SHP77 (cell line): ENCODE measurements at places on chromosomes 4 and X.

DNA sequence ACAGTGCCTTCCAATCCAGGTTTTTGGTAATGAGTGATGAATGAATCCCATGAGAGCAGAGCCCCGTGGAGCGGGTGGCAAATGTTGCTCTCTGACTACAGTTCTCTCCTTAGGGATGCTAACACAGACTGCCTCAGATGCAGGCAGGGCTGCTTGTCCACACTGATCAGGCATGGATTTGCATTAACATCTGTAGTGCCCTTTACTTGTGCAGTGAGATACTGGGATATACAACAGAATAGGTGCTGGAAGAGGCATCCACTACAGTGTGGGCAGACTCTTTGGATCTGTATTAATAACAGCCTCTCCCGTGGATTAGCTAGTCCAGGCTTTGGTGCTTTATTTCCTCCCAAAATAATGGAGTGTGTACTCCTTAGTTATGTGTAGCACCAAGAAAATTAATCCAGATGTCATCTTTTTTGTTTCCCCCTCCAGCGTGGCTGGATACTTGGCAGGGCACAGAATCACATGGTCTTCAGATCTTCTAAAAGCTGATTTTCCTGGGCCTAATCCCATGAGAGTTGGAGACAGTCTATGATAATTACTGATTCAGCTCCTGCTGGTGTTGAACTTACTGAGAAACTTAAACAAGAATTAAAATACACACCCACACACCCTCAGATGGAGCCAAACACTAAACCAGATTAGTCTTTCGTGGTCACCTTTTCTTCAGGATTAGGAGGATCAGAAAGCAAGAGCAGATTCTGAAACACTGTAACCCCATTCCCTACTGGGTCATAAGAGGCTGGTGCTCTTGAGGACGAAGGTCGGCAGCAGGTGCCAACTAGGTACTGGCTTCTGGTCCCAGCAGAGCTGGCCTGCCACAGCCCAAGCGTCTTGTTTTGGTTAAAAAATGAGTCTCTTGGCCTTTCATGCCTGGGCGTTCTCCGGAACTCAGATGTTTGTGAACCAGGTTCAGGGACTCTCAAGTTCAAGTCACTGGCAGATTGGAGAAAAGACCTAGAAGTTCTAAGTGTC is 23.1 kb upstream of the NAP1L5 start:
- no peak for DNase-seq

DNA sequence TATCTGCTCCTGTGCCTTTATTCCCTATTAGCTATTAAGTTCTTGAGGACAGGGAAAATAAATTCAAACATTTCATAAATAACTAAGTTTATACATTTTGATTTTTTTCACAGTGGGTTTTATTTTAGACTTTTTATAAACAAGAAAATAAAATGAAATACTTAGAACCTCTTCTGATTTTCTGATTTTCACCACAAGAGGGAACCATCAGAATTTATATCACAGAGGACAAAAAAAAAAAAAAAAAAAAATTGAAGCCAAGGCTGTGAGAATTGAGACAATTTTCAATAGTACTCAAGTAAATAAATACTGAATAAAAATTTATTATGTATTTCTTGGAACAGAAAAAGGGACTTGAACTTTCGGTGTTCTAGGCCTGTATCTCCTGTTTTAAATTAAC is 288.1 kb downstream of the SH3BGRL start:
- no peak for DNase-seq

DNA sequence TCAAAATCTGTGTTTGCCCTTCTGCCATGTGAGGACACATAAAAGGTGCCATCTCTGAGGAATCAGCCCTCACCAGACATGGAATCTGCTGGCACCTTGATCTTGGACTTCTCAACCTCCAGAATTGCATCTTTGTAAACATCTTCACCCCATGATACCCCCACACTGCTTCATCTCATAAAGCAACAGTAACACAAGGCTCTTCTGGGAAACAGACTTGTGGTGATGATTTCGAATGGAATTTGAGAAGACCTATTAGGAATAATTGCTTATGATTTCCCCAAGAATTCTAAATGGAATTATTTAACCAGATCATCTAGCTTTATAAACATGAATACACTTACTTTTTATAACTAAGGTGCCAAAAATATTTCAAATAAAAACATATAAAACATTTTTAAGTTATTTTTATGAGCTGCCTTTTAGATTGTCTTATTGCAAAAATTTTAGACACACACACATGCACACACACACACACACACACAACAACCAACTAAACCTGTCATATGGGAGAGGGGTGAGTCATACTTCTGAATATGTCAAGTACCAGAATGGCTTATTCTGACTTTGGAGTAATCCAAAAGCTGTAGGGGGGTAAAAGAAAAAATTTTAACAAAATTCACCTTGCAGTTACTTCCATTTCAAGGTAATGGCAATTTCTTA is 82.0 kb downstream of the USP46 start:
- DNase-seq: no peak

GRCh38 chr4:4416981-4417380 is 30.1 kb downstream of the NSG1 start:
- DNase-seq: no peak

DNA sequence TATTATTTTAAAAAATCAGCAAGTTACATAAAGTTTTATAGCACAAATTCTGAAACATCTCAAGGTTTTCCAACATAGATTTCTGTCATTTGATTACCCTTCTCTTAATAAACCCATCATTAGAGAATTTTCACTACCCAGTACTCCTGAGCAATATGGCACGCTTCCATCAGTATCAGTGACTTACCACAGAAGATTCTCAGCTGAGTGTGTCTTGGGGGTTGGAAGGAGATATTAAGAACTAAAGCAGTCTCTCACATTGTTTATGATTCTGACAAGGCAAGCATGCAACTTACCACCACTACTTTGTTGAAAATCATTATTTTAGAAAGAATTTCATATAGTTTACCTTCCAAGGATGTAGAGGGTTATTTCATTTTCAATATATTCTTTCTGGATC is 67.7 kb downstream of the INPP4B start:
- no peak for DNase-seq

DNA sequence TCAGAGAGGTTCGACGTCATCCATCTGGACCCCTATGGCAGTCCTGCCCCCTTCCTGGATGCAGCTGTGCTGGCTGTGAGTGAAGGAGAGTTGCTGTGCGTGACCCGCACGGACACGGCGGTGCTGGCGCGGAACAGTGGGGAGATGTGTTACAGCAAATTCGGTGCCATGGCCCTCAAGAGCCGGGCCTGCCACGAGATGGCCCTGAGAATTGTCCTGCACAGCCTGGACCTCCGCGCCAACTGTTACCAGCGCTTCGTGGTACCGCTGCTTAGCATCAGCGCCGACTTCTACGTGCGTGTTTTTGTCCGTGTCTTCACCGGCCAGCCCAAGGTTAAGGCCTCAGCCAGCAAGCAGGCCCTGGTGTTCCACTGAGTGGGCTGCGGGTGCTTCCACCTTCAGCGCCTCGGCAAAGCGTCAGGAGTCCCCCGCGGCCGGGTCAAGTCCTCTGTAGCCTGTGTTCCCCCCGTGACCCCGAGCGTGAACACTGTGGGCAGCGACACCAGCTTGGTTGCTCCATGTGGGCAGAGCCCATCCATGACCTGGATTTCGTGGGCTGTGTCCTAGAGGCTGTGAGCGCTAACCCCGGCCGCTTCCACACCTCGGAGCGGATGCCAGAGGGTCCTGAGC is 186.7 kb upstream of the SLITRK2 start:
- no peak for DNase-seq

- DNase-seq: no peak
These were observed 686.0 kb downstream of the ADGRL3 start for GRCh38 chr4:61886131-61886530.

GRCh38 chr4:24102621-24103020 is 212.8 kb upstream of the PPARGC1A start:
- DNase-seq: no peak

DNA sequence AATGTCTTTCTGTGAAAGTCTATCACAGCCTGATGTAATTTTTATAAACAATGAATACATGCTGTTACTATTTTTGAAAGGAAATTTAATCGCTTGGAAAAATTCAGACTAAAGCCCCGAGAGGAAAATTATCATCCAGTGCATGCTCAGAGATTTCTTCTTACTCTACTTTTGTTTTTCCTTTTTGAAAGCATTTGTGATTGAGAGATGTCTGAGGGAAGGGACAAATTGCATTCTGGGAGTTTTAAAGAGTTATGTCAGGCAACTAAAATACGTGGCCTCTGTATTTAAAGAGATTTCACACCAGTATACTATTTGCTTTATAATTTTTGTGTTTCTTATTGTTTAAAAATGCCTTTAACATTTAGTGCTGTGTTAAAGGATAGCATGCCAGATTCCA is 1.4 kb upstream of the ZFX start:
- no peak for DNase-seq

- DNase-seq: no peak
These were observed 46.1 kb downstream of the PJA1 start for GRCh38 chrX:69119122-69119521.

DNA sequence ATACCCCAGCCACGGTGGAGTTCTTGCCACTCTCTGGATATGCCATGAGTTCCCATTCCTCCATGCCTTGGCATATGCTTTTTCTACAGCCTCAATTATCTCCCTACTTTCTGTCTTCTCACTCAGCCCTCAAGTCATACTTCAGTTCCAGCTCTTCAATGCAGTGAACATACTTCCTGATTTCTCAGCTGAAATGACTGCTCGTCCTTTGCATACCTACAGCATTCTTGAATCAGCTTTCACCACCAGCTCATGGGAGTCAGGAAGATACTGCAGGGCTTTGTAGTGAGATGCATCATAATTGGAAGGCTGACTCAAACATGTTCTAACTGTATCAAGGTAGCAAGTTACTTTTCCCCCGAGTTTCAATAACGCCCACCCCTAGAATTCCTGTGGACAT is 118.4 kb downstream of the APBB2 start:
- no peak for DNase-seq

- DNase-seq: no peak
These were observed 1.8 kb downstream of the CAMK2D start for GRCh38 chr4:113759696-113760093.

GRCh38 chr4:76585272-76585671 is 150.2 kb downstream of the SHROOM3 start:
- DNase-seq: no peak

GRCh38 chr4:147093206-147093605 is 147.5 kb upstream of the TTC29 start:
- no peak for DNase-seq

DNA sequence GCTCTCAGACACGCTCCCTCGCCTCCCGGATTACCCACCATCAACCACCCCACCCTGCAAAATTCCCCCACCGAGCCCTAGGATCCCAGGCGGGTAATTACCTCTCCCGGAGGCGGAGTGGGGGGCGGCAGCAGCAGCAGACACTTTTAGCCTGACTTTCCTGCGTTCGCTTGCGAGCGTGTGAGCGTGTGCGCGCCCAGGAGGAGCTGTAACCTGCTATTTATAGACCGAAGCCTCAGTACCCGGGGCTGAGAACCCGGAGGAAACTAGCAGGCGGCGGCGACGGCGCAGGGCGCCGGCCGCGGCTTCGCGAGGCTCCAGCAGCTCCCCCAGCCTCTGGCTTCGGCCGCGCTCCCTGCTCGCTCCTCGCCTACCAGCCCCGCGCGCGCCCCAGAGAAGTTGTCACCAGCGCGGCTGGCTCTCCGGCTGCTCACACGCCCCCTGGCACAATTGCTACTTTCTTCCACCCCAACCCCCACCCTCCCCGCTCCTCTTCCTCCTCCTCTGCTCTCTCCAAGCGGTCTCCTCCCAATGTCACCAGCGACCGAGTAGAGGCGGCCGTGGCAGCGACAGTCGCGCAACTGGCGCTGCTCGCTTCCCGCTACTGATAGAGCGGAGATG is at the start of gene INPP4B:
TSS of gene INPP4B (minus strand) at position 194 of the 621 bp plus-strand sequence.
- no peak for DNase-seq
